BE2C (cell line): ENCODE measurements at places on chromosomes 5 and 9.

- peak; percentile 73 for DNase-seq
Observed at GRCh38 chr9:133792721-133793470, 54.7 kb upstream of the SARDH start.

GRCh38 chr5:145316282-145316681, 518.9 kb downstream of the PRELID2 start:
- DNase-seq = no peak

- DNase-seq = no peak
Observed at GRCh38 chr5:39469777-39470415, 45.1 kb upstream of the DAB2 start.

- no peak for DNase-seq
Observed at GRCh38 chr5:55159763-55160492, at the start of gene GPX8. TSS of gene GPX8 (plus strand) at chr5:55160171. CDS start at chr5:55160193, 22 bp downstream.

DNA sequence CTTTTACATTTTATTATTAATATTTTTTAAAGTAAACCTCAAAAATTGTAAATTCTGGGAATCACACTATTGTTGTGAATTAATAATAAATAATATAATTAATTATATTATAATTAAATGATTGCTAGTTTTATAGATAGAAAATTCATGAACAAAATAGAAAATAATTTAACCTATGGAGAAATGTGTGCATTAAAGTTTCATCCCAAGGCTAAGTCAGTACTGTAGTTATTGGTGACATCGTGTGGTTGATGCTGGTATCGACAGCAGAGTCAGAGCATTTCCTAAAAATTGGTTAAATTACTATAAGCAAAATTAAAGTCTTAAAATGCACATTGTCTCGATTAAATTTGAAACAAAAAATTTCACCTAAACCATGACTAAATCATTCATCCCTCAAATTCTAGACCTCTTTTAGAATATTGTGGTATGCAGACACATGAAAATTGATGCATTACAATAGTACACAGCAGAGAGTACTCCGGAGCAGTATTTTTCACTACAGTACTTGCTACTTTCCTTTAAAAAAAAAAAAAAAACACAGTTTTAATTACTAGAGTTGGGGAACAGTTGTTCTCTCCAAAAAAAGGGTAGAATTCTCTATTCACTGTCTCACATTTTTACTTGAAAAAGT, 73.9 kb downstream of the RORB start:
- peak; percentile 24 for DNase-seq

DNA sequence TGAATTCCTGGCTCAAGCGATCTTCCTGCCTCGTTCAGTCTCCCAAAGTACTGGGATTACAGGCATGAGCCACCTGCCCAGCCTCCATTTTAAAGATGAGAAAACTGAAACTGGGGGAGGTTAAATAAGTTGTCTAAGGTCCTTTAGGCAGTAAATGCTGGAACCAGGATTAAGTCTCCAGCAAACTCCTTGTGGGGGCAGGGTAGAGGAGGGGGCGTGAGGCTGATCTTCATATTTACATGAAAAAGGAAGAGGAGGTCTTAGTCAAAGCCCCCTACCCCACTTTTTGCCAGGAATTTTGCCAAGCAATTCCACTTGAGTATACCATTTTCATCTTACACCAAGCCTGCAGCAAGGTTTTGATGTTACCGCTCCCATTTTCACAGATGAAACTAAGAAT, 76.6 kb upstream of the NR4A3 start:
- DNase-seq = no peak

DNA sequence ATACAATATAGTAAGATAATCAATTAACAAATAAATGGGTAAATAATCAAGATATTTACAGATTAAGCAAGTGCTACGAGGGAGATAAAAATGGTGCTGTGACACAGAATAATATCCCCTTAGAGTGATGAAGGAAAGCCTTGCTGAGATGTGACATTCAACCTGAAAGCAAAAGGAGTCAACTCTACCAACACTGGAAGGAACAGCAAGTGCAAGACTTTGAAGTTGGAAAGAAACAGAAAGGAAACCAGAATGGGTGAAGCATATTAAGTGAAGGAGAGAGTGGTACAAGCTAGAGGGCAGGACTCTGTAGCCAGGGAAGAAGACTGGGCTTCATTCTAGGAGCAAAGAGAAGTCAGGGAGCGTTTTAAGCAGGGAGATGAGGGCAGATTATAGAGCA, 12.2 kb upstream of the MEGF9 start:
- DNase-seq = no peak

GRCh38 chr5:582936-583635, 29.1 kb upstream of the CEP72 start:
- DNase-seq = no peak
